ENCODE measurements at places on chromosomes 6 and 20. TPM values are rescaled to one million over a fixed set of nuclear protein-coding genes. Genes with fewer than 3 reads are reported as not detected.

HLA-DRB5 gene
- total RNA-seq, result not detected

MYLIP gene
- total RNA-seq, result 10.6 TPM

GJA1 gene
- 395 TPM for total RNA-seq

MANEA gene
- total RNA-seq, result 13.7 TPM

TMEM200A gene
- total RNA-seq, result 4.2 TPM

B3GAT2 gene
- total RNA-seq, result 0.18 TPM

SOX18 gene
- total RNA-seq, result 0.52 TPM

RBM24 gene
- total RNA-seq, result 2.3 TPM

SLC35F1 gene
- 11.3 TPM for total RNA-seq

OGFRL1 gene
- total RNA-seq, result 4.2 TPM
